ENCODE measurements at places on chromosomes 3 and 15. TPM values are rescaled to one million over a fixed set of nuclear protein-coding genes. Genes with fewer than 3 reads are reported as not detected.

Gene ST8SIA2
- 3.0 TPM for polyA plus RNA-seq

Gene GATA2
- polyA plus RNA-seq, result 0.22 TPM

Gene GADL1
- polyA plus RNA-seq, result 0.09 TPM

Gene ADGRG7
- polyA plus RNA-seq, result not detected

Gene FAM43A
- polyA plus RNA-seq, result 2.3 TPM

Gene CD276
- 158 TPM for polyA plus RNA-seq

Gene UBA7
- 1.8 TPM for polyA plus RNA-seq

Gene ZPLD1
- polyA plus RNA-seq, result not detected

Gene THAP10
- polyA plus RNA-seq, result 2.8 TPM

Gene TYRO3
- 131 TPM for polyA plus RNA-seq

Gene PPARG
- 0.06 TPM for polyA plus RNA-seq

Gene PCSK6
- polyA plus RNA-seq, result 1.9 TPM

Gene CLDN1
- polyA plus RNA-seq, result 6.1 TPM

Gene MKRN2OS
- 0.17 TPM for polyA plus RNA-seq

Gene DZIP1L
- polyA plus RNA-seq, result 9.0 TPM

DNA sequence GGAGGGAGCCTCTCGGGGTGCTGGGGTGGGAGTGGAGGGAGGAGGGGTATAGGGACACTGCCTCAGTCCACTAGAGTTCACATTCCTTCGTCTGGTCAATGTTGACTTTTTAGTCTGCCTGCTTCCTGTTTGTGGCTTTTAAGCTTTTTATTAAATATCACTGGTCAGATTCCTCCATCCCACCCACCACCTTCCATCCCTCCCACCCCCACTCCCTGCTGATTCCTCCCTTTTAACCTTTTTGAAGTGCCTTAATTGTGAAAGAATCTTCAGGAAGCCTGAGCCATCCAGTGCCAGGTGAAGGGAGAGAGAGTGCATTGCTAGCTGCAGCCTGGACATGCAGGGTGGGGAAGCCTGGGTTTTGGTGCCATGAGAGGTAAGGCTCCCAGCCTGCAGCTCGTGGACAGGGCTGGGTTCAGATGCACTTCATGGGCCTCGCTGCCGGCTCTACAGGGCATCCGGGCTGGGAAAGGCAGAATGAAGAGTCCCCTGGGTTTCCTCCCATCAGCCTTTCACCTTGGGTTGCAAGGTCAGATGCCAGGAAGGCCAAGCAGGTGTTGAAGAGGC lies 105.9 kb downstream of the DNAJB8 start:
- DNase-seq, result no peak

DNA sequence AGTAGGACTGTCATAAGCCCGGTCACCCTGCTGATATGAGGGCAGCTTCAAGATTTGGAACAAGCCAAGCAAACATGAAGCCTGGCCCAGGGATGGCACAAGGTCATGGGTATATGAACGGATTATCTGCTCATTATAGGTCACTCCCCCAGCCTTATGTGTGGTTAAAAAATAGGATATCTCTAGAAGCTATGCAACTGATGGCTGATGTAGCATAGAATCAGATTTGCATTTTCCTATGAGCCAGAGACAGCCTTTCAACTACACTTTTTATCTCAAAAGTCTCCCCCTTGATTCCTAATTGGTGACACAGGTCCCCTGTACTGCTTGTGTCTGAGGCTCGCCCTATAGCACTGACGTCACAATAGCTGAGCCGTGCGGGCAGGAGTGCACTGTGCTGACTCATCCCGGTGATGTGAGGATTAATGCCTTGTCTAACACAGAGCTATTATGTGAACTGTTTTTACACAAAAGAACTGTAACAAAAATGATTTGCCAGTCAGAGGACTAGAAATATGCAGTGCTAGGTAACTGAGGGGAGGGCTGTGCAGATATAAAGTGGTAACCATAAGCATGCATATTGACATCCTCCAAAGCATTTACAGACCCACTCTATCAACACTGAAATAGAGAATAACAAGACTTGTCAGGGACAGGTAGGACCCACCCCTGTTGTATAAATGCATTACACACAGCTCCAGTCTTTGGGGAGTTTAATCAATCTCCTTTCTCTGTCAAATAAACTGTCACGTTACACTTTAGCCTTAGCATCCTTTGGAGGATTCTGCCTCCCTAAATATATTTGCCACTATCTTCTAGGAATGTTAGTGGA lies 204.9 kb downstream of the TIGIT start:
- DNase-seq, result no peak

DNA sequence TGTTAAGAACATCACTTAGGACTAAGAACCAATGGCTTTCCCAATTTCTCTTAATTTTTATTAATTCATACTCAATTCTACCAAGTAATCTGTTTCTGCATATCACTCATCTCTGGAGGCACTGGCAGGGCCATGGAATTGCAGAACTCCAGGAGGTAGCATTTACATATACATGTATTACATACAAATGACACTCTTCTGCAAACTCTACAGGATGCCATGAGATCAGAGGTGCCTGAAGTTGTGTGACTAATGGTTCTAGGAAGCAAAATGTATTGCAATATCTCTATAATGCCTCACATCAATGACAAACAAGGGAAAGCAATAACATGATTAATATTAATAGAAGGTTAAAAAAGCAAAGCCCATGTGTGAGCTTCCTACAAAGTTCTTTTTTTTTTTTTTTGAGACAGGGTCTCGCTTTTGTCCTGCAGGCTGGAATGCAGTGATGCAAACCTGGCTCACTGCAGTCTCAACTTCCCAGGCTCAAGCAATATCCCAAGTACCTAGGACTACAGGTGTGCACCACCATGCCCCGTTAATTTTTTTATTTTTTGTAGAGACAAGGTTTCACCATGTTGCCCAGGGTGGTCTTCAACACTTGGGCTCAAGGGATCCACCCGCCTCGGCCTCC lies 33.0 kb downstream of the DENND6A start:
- DNase-seq, result no peak

- no peak for DNase-seq
Observed at GRCh38 chr15:67579164-67579563, 36.7 kb downstream of the MAP2K5 start.

DNA sequence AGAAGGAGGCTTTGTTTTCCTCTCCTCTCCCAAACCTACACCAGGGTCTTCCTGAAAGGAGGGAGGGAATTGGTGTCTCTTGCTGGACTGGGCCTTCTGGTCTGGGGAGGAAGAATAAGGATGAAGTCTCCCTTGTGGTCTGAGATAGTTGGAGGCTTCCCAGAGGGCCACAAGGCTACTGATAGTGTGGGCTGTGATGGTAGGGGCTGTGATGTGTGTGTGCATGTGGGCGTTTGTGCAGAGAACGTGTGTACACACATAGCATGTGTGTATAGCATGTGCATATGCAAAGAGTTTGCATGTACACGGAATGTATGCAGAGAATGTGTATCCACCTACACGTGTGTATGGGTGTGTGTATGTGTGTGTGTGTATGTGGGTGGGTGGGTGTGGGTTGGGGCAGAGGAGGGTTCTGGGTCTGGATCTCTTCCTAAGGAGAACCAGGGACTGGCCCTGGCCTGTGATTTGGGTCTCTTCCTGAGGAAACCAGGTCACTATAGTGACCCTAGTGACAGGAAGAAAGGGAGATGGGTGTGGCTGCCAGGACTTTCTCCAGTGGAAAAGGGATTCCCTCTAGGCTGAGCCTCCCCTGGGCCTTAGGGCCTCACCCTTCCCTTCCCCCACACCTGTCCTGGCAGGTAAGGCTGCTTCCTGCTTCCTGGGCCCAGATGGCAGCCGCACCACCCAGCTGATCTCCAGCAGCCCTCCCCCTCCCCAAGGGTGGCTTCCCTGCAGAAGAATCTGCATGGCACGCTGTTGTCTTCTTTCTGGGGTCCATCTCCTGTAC lies 1.7 kb downstream of the FLNB start:
- no peak for DNase-seq

DNA sequence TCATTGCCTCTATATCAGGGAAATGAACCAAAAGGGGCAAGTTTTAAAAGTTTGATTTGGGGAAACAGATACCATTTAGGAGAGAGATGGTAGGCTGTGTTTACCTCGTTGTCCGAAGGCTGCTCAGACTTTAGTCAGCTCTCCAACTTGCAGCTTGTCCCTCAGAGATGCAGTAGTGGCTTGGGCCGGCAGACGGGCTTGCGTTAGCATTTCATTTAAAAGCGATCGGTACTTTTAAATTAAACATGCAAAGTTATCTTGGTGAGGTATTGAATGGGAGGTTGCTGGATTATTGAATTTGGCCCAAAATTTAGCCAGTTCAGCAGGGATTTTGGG lies 26.2 kb downstream of the EEFSEC start:
- DNase-seq, result no peak

DNA sequence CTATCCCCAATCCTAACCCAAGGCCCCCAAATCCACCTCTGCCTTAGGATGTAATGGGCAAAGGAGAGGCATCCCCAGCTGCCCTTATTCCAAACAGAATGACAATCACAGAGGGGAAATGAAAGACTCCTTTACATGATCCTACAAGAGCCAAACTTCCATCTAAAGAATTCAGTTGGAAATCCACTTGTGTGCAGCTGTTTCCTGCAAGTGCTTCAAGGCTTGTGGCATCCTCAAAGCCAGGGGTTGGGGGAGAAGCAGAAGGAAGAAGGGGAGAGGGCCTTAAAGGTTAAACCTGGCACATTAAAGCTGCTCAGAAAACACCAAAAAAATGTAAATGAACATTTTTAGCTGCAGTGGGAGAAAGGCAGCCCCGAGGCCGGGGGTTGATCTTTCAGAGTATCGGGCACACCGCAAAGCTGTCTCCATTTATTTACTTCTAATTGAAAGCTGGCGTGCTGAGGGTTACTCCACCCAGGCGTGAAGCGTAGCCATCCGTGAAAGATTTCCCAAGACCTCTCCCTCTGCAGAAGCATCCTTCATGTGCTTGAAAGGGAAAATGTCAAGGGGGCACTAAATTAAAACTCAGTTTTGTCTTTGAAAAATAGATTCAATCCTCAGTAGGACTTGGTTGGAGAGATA lies 217.8 kb downstream of the SHQ1 start:
- no peak for DNase-seq

GRCh38 chr3:67462187-67462586 lies 192.2 kb downstream of the SUCLG2 start:
- no peak for DNase-seq

GRCh38 chr3:196712514-196713413 lies 587 bp downstream of the PIGX start:
- no peak for DNase-seq

DNA sequence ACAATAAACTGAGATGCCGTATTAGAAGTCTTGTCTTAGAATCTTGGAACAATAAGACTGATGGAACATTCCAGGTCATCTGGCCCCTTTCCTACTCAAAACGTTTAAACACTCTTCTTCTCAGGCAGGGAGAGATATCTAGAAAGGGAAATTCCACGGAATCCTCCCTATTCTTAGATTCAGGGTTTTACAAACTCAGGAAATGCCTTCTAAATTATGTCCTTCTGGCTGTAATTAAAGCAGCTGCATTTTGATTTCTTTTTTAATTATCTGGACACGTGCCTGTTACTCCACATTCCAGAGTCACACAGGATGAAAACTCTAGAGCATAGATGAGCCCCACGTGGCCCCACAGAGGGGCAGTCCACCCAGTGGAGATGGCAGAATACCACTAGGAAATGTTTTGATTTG lies 41.5 kb upstream of the MTMR10 start:
- DNase-seq, result no peak

DNA sequence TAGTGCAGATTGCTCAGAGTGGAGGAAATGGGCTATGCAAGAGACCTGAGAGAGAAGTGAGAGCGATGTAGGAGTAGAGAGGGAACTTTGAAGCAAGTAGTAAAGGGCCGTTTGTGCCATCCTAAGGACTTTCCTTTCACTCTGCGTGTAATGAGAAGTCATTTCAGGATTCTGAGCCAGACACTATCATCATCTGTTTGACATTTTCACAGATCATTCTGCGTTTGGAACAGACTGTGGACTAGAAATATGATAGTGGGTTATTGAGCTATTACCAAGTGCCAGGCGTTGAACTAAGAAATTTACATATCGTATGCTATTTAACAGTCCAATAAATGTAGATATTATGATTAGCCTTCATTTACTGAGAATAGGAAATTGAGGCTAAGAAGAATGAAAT lies 150.0 kb upstream of the ROBO2 start:
- DNase-seq, result no peak

GRCh38 chr3:13346481-13347389 lies 73.4 kb downstream of the NUP210 start:
- DNase-seq, result peak; percentile 73

All from H1 (cell line).